A549 treated with RU486 at 1 μM for 4 hours (cell line): ENCODE measurements at places on chromosomes 7 and 10. TPM values are rescaled to one million over a fixed set of nuclear protein-coding genes. Genes with fewer than 3 reads are reported as not detected.

The DLX5 gene
- not detected in 5 replicates for total RNA-seq

The CRYGN gene
- total RNA-seq: not detected in 5 replicates

The AGBL3 gene
- 0.66 to 1.5 TPM (median 1.1 TPM) in 5 replicates for total RNA-seq

The TRIM73 gene
- total RNA-seq: 1.2 to 2.9 TPM (median 1.9 TPM) in 5 replicates

The GPR158 gene
- total RNA-seq: 0.02 to 0.08 TPM (median 0.06 TPM) in 5 replicates

The MSMB gene
- not detected in 5 replicates for total RNA-seq

The LIPF gene
- not detected in 5 replicates for total RNA-seq

The CCDC172 gene
- not detected in 5 replicates for total RNA-seq

The AASS gene
- 0.05 to 0.12 TPM (median 0.06 TPM) in 4 of 5 replicates, not detected in the other for total RNA-seq

The FIS1 gene
- 120 to 145 TPM (median 139 TPM) in 5 replicates for total RNA-seq

The OGDHL gene
- 0.07 to 0.24 TPM (median 0.15 TPM) in 5 replicates for total RNA-seq

The FXYD4 gene
- not detected in 5 replicates for total RNA-seq

The NUTM2A gene
- 0.09 to 0.10 TPM in 2 of 5 replicates, not detected in the others for total RNA-seq

The COL1A2 gene
- 0.03 to 0.08 TPM in 2 of 5 replicates, not detected in the others for total RNA-seq

The WNT16 gene
- 0.02 TPM in 1 of 5 replicates, not detected in the others for total RNA-seq

The SLC18A3 gene
- total RNA-seq: not detected in 5 replicates

The C10orf90 gene
- 2.7 to 3.8 TPM (median 3.7 TPM) in 5 replicates for total RNA-seq

The AZGP1 gene
- total RNA-seq: 0.27 TPM in 1 of 5 replicates, not detected in the others

The UCN3 gene
- total RNA-seq: not detected in 5 replicates

The NEUROG3 gene
- total RNA-seq: not detected in 5 replicates

The TLL2 gene
- total RNA-seq: 0.04 to 0.17 TPM (median 0.09 TPM) in 5 replicates

The RBM20 gene
- 1.4 to 1.8 TPM (median 1.6 TPM) in 5 replicates for total RNA-seq

The KLLN gene
- 0.39 to 0.54 TPM (median 0.47 TPM) in 5 replicates for total RNA-seq

The DLG5 gene
- 26.6 to 33.4 TPM (median 30.6 TPM) in 5 replicates for total RNA-seq

The GIMAP1 gene
- not detected in 5 replicates for total RNA-seq

The OR13A1 gene
- not detected in 5 replicates for total RNA-seq

The BNIP3 gene
- 42.0 to 46.7 TPM (median 44.3 TPM) in 5 replicates for total RNA-seq

The SDK1 gene
- 0.31 to 0.74 TPM (median 0.37 TPM) in 5 replicates for total RNA-seq

The GCK gene
- total RNA-seq: not detected in 5 replicates

The PUS7 gene
- total RNA-seq: 22.6 to 36.6 TPM (median 29.3 TPM) in 5 replicates

The AKR1C3 gene
- 1,182 to 1,414 TPM (median 1,279 TPM) in 5 replicates for total RNA-seq

The CRTAC1 gene
- total RNA-seq: 0.88 to 1.5 TPM (median 1.1 TPM) in 5 replicates

The ACSM6 gene
- not detected in 5 replicates for total RNA-seq

The SLC29A4 gene
- 8.3 to 15.3 TPM (median 14.5 TPM) in 5 replicates for total RNA-seq

The PRKG1 gene
- not detected in 5 replicates for total RNA-seq

The ACBD7 gene
- total RNA-seq: 0.68 to 1.3 TPM (median 0.87 TPM) in 5 replicates

The CPA2 gene
- 0.15 TPM in 1 of 5 replicates, not detected in the others for total RNA-seq

The MYL10 gene
- total RNA-seq: not detected in 5 replicates

The EFCAB10 gene
- total RNA-seq: 2.3 to 3.4 TPM (median 2.9 TPM) in 5 replicates

The PKD2L1 gene
- total RNA-seq: 0.07 TPM in 1 of 5 replicates, not detected in the others
